Spinal cord (tissue), 10 donors: ENCODE measurements at places on chromosomes 6 and 20.

GRCh38 chr6:107179004-107179403, 63.7 kb upstream of the BEND3 start:
- no peak for DNase-seq

GRCh38 chr6:21519642-21520041, 73.9 kb upstream of the SOX4 start:
- no peak for DNase-seq

GRCh38 chr6:6217855-6218758, 102.4 kb downstream of the F13A1 start:
- no peak for DNase-seq

- DNase-seq: no peak
Observed at GRCh38 chr6:135266675-135267074, 85.6 kb downstream of the MYB start.

GRCh38 chr6:147255948-147256674, 51.9 kb downstream of the STXBP5 start:
- no peak for DNase-seq

GRCh38 chr6:142861711-142862110, 83.3 kb downstream of the HIVEP2 start:
- DNase-seq: no peak

DNA sequence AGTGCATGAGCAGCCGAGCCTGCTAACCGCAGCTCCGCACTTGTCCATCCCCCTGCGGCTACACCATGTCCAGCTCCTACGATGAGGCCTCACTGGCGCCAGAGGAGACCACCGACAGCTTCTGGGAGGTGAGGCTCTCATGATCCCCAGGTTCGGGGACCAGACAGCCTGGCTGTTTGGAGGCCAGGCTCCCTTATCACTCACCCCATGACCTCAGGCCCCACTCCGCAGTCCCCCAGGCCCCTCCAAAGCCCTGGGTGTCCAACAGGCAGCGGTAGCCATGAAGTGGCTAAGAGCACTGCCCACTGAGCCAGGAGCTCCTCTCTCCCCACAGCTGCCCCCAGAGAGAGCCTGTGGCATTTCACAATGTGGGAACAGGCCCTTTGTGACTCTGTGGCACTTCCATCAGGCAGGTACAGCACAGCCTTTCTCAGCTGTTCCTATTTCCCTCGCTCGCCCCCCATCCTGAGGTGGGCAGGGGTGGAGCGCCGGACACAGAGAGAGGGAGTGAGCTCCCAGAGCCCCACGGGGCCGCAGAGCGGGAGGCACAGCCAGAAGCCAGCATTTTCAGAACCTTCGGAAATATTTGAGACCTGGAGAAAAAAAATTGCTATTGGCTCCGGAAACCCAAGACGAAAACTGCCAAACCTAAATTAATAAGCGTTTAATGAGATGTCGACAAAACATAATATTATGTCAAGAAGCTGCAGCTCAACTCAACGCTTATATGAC, 29.7 kb downstream of the SPDEF start:
- DNase-seq: no peak

DNA sequence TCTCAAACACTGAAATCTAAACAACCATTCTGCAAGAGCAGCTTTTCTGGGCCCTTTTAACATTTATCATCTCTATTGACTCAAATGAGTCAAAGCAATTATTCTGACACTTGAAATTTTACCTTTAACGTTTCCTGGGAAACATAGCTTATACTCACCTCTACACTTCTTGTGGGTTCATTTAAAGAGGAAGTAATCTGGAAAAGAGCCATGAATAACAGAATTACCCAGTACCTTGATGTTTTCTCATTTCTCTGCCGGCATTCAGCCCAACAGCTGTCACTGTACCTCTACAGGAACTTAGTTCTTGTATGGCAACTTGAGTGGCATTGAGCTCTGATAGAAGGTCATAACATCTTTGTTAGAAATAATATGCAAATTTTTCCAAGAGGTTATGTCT, 272.2 kb downstream of the KCNQ5 start:
- DNase-seq: no peak

DNA sequence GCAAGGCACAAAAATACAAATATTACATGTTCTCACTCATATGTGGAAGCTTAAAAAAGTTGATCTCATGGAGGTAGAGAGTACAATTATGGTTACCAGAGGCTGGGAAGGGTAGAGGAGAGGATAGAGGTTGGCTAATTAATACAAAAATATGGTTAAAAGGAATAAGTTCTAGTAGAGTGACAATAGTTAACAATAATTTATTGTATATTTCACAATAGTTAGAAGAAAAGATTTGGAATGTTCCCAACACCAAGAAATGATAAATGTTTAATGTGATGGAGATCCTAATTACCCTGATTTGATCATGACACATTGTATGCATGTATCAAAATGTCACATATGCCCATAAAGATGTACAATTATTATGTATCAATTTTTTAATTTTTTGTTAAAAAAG, 1.8 kb downstream of the ALDH8A1 start:
- no peak for DNase-seq

DNA sequence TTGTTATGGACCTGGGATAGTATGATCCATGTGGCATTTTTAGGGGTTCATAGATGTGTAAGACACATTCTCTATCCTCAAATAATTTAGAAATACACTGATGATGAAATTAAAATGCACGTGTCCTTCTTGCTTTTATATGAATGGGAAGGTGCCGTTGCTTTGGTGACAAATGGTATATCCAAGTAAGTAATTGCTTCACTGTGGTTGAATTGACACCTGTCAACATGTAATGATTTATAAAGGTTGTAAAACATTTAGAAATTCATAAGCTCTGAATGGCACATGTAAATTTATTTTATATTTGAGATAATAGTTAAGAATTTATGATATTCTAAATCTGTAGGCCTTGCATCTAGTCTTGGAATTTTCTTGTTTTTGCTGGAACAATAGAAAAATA, 227.0 kb downstream of the PHACTR1 start:
- no peak for DNase-seq

- DNase-seq: no peak
Observed at GRCh38 chr6:31651602-31652191, 764 bp downstream of the BAG6 start.
